Progenitor cell of endocrine pancreas (in vitro differentiated cells): ENCODE measurements at places on chromosomes 2 and 18.

- DNase-seq = no peak
Observed at GRCh38 chr18:12515550-12515949, 107.8 kb downstream of the PRELID3A start.

GRCh38 chr2:28952836-28953211 lies 28.3 kb upstream of the TOGARAM2 start:
- no peak for DNase-seq

GRCh38 chr2:100073110-100073509 lies 69.3 kb downstream of the AFF3 start:
- DNase-seq = no peak

DNA sequence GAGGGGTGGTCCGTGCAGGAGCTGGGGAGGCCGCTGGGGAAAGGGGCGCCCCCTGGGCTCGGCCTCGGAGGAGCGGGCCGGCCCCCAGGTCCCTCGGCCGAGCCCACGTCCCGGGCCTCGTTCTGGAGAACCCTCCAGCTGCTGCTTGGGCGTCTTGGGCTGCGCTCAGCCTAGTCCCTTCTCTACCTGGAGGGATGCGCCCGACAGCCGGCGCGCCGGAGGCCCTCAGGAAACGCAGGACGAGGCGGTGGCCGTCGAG lies 293 bp upstream of the D2HGDH start:
- DNase-seq = no peak

- DNase-seq = no peak
Observed at GRCh38 chr18:73942081-73942625, 205.5 kb downstream of the FBXO15 start.

DNA sequence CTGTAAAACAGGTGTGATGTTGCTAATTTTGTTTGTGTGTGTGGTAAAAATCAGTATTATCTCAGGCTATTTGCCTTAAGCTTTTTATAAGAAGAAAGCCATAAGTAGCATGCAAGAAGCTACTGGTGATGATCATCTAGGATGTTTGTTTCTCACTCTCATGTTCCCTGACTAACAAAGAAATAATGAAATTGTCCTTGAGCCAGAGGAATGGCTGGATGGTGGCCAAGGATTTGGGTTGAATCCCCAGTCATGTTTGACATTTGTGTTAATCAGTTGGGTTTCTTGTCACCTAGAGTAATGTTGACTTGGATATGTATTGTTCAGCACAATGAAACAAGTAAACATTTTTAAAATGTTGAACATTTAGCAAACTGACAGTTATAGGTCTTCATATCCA lies 496.8 kb upstream of the ZEB2 start:
- DNase-seq = no peak

- no peak for DNase-seq
Observed at GRCh38 chr2:239473211-239473805, 72.5 kb upstream of the HDAC4 start.

GRCh38 chr2:84491741-84492140 lies 24.6 kb upstream of the DNAH6 start:
- no peak for DNase-seq

DNA sequence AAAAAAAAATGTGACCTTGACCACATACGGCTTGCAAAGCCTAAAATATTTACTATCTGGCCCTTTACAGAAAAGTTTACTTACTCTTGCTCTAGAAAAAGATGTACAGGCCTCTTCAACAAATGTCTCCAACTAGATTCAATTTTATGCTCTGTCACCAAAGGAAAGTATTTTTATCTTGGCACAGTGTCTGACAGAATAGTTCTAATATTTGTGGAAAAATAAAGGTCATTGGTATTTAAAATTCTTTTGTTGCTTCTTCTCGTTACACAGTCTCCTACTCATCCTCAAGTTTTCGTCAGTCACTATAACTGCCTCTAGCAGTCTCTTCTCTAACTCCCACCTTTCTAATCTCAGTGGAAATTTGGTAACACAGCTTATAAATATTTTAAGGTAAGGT lies 1.4 kb downstream of the RBKS start:
- DNase-seq = no peak

- no peak for DNase-seq
Observed at GRCh38 chr18:13147130-13147529, 71.4 kb upstream of the LDLRAD4 start.

GRCh38 chr18:60100778-60101177 lies 201.0 kb downstream of the PMAIP1 start:
- no peak for DNase-seq

DNA sequence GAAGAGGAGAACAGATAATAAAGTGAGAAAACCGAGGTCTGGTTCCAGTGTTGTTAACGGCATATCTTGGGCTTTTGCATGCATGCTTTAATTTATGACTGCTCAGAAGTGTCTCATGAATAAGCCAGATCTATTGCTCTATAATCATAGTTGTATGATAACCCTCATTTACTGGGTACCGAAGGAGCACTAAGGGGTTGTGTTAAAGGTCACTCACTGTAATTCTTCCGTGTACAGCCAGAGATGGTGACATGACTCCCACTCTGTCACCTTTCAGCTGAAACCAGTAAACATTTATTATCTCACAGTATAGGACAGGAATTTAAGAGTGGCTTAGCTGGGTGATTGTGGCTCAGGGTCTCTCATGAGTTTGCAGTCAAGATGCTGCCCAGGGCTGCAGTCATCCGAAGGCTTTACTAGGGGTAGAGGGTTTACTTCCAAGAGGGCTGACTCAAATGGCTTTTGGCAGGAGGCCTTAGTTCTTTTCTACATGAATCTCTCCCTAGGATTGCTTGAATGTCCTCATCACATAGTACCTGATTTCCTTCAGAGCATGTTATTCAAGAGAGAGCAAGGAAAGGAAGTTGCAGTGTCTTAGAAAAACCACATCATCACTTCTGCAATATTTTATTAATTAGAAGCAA lies 107.0 kb downstream of the NAB1 start:
- no peak for DNase-seq

GRCh38 chr2:17057109-17058017 lies 391.7 kb upstream of the CYRIA start:
- no peak for DNase-seq
